ENCODE measurements at places on chromosomes 1 and 21. TPM values are rescaled to one million over a fixed set of nuclear protein-coding genes. Genes with fewer than 3 reads are reported as not detected.

GRCh38 chr1:17181781-17182464 lies 23.0 kb upstream of the PADI1 start:
- no peak overlapping the region for H3K4me3 ChIP-seq
- H3K4me1 ChIP-seq = no peaks in the 10 kb centered on the region
- H3K27ac ChIP-seq = no peak overlapping the region
- no peak for DNase-seq

KLHDC7A gene
- total RNA-seq = 1.6 TPM

LRRC40 gene
- total RNA-seq = 28.7 TPM

- no peak overlapping the region for H3K27ac ChIP-seq
- no peak overlapping the region for H3K4me3 ChIP-seq
- peak; percentile 4 for DNase-seq
- no peaks in the 10 kb centered on the region for H3K36me3 ChIP-seq
These were observed 65.0 kb downstream of the PRSS38 start for GRCh38 chr1:227880342-227880924.

FLG2 gene
- not detected for total RNA-seq

GRCh38 chr1:112956544-112957132 lies 642 bp upstream of the SLC16A1 start:
- H3K4me1 ChIP-seq = peaks cover 25% of the 10 kb centered on the region
- H3K4me3 ChIP-seq = peak overlapping the region; percentile 91
- H3K27me3 ChIP-seq = peaks cover 16% of the 10 kb centered on the region
- H3K27ac ChIP-seq = peak overlapping the region; percentile 77

UBL4B gene
- not detected for total RNA-seq

- peaks cover 3% of the 10 kb centered on the region for H3K4me1 ChIP-seq
- peaks cover 51% of the 10 kb centered on the region for H3K27me3 ChIP-seq
- no peak overlapping the region for H3K27ac ChIP-seq
- no peaks in the 10 kb centered on the region for H3K36me3 ChIP-seq
- H3K4me3 ChIP-seq = no peak overlapping the region
- no peak for DNase-seq
These were observed 34.2 kb downstream of the GJA5 start for GRCh38 chr1:147726168-147726567.

CFAP141 gene
- not detected for total RNA-seq

DNA sequence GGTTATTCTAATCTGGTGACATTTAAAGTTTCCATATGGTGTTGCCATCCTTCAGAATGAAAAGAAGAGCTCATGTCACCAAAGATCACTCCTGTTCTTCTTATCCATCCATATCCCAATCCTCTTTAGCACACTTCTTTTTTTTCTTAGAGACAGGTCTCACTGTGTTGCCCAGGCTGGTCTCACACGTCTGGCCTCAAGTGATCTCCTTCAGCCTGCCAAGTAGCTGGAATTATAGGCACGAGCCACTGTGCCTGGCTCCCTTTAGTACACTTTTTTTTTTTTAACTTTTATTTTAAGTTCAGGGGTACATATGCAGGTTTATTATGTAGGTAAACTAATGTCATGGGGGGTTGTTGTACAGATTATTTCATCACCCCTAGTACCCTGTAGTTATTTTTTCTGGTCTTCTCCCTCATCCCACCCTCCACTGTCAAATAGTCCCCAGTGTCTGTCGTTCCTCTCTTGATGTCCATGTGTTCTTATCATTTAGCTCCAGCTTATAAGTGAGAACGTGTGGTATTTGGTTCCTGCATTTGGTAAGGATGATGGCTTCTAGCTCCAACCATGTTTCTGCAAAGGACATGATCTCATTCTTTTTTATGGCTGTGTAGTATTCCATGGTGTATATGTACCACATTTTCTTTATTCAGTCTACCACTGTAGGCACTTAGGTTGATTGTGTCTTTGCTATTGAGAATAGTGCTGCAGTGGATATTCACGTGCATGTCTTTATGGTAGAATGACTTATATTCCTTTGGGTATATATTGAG lies 40.6 kb downstream of the CTTNBP2NL start:
- H3K36me3 ChIP-seq = peaks cover 27% of the 10 kb centered on the region
- peaks cover 6% of the 10 kb centered on the region for H3K4me1 ChIP-seq
- no peak overlapping the region for H3K4me3 ChIP-seq
- H3K27me3 ChIP-seq = no peaks in the 10 kb centered on the region
- no peak overlapping the region for H3K27ac ChIP-seq

DNA sequence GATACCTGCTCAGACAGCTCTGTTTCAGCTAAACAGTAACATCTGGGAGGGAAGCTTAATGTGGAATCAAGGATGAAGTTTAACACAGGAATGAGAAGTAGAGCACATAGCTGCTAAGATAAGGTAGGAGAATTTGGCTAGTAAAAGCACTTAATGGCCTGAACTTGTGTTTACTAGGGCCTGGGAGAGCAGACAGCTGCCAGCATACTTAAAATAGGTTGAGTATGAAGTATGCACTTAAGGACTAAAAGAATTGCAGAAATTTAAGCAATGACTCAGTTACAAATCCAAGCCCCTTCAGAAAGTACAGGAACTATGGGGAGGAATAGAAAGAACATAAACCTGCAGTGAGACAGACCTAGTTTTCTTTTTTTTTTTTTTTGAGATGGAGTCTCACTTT lies 53.0 kb downstream of the BACH1 start:
- H3K27me3 ChIP-seq = no peaks in the 10 kb centered on the region
- peaks cover 23% of the 10 kb centered on the region for H3K4me1 ChIP-seq
- peak overlapping the region; percentile 23 for H3K27ac ChIP-seq
- DNase-seq = no peak
- H3K4me3 ChIP-seq = no peak overlapping the region
- H3K36me3 ChIP-seq = peaks cover 25% of the 10 kb centered on the region

UMODL1 gene
- total RNA-seq = not detected

AKNAD1 gene
- not detected for total RNA-seq

- H3K4me1 ChIP-seq = no peaks in the 10 kb centered on the region
- H3K27ac ChIP-seq = no peak overlapping the region
- no peaks in the 10 kb centered on the region for H3K36me3 ChIP-seq
- no peaks in the 10 kb centered on the region for H3K27me3 ChIP-seq
These were observed 152.7 kb upstream of the NEGR1 start for GRCh38 chr1:72435025-72435424.

- H3K4me1 ChIP-seq = peaks cover 8% of the 10 kb centered on the region
- no peaks in the 10 kb centered on the region for H3K27me3 ChIP-seq
- H3K36me3 ChIP-seq = no peaks in the 10 kb centered on the region
- no peak for DNase-seq
- H3K4me3 ChIP-seq = no peak overlapping the region
These were observed 54.4 kb downstream of the NTMT2 start for GRCh38 chr1:170200161-170200560.

MX2 gene
- 0.69 TPM for total RNA-seq

FNDC7 gene
- total RNA-seq = not detected

- no peaks in the 10 kb centered on the region for H3K27me3 ChIP-seq
- no peaks in the 10 kb centered on the region for H3K36me3 ChIP-seq
- peaks cover 9% of the 10 kb centered on the region for H3K4me1 ChIP-seq
- H3K4me3 ChIP-seq = no peak overlapping the region
These were observed 412.2 kb downstream of the KIF26B start for GRCh38 chr1:245566952-245567351.

WNT9A gene
- total RNA-seq = 1.2 TPM

DNA sequence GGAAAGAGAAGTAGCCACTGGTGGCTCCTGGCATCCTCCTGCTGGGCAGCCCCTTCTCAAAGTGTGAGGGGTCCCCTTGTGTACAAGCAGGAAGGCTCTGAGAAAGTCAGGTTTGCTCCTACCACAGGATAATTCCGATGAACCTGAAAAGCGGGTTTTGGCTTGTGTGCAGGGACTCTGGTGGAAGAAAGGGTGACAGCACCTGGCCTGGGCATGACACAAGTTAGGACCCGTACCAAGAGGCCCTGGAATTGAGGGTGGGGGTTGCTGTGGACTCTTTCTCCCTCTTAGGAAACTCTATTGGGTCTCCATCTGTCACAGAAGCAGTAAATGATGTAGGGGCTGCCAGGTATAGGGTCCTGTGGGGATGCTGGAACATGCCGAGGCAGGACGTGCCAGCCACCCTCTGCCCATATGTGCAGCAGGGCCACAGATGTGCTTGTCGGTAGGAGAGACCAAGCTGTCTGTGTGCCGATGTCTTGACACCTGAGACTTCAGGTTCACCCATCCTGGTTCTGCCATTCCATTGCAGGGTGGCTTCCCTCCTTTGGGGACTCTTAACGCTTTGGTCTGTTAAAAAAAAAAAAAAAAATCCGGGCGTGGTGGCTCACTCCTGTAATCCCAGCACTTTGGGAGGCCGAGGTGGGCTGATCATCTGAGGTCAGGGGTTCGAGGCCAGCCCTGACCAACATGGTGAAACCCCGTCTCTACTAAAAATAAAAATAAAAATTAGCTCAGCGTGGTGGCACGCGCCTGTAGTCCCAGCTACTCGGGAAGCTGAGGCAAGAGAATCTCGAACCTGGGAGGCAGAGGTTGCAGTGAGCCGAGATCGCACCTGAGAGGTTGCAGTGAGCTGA lies 9.8 kb downstream of the C1orf35 start:
- no peak for DNase-seq
- H3K4me3 ChIP-seq = no peak overlapping the region
- no peaks in the 10 kb centered on the region for H3K27me3 ChIP-seq
- no peak overlapping the region for H3K27ac ChIP-seq
- H3K4me1 ChIP-seq = peaks cover 23% of the 10 kb centered on the region

GRCh38 chr1:240401731-240402130 lies 210.2 kb downstream of the GREM2 start:
- DNase-seq = no peak
- H3K27ac ChIP-seq = no peak overlapping the region
- H3K4me3 ChIP-seq = no peak overlapping the region
- H3K27me3 ChIP-seq = no peaks in the 10 kb centered on the region

DNA sequence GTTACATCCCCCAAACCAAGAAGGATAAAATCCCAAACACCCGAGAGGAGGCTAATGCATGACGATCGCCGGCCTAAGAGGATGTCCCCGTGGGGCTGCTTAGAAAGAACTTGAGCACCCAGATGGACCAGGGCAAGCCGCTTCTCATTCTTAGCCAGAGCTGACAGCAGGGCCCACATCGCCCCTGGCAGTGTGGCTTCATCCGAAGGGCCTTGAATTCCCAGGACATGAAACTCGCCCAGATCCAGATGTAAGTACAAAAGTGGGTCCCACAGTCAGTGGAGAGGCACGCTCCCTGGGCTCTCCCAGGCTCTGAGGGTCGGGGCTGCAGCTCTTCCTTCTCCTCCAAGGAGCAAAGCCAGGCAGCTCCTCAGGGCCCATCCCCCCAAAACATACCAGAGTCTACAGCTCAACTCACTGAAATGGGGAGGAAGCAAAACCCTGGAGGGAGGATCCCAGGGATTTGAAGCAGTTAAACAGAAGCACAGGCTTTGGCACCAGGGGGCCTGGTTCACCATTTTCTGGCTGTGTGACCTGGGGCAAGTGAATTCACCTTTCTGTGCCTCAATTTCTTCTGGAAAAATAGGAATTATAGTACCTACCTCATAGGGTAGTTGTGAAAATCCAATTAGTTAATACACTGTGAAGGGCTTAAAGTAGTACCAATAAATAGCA lies 85.6 kb downstream of the MAN1C1 start:
- H3K4me3 ChIP-seq = no peak overlapping the region
- no peak overlapping the region for H3K27ac ChIP-seq
- H3K27me3 ChIP-seq = peaks cover 13% of the 10 kb centered on the region
- H3K4me1 ChIP-seq = peaks cover 29% of the 10 kb centered on the region
- H3K36me3 ChIP-seq = no peaks in the 10 kb centered on the region
- DNase-seq = no peak

OR2AK2 gene
- total RNA-seq = not detected

CR1L gene
- not detected for total RNA-seq

RAP1A gene
- 36.6 TPM for total RNA-seq

ZNF683 gene
- total RNA-seq = not detected

DNA sequence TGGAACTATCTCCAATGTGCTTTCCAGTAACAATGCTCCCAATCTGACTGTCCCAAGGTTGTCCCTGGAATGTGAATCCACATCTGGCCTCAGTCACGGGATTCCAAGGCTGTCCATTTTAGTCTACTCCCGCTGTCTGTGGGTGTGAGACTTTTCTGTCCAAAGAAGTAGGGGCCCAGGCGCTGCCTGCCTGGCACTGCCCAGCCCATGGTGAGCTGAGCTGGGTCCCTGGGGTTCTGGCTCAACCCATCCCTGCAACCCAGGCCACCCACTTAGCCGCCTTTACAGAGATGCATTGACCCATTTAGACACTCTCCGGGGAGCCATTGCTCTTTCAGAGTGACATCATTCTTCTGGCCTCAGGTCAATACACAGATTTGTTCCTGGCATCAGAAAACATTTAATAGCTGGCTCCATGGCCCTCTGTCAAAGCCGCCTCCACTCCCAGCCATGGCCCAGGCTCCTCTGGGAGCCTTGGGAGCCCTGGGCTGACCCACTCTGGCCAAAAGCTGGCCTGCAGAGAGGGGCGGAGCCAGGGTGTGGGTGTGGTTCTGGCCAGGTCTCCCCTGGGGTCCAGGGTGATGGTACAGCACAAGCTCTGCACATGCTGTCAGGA lies 47.2 kb upstream of the PAX7 start:
- H3K4me3 ChIP-seq = no peak overlapping the region
- no peaks in the 10 kb centered on the region for H3K4me1 ChIP-seq
- H3K27ac ChIP-seq = no peak overlapping the region
- H3K27me3 ChIP-seq = peaks cover 43% of the 10 kb centered on the region

GRCh38 chr1:226676381-226676780 lies 62.7 kb downstream of the ITPKB start:
- DNase-seq = no peak
- no peak overlapping the region for H3K4me3 ChIP-seq
- no peak overlapping the region for H3K27ac ChIP-seq
- H3K4me1 ChIP-seq = peaks cover 9% of the 10 kb centered on the region
- peaks cover 15% of the 10 kb centered on the region for H3K27me3 ChIP-seq

CELA2B gene
- not detected for total RNA-seq

TMEM50B gene
- total RNA-seq = 39.9 TPM

KIF17 gene
- total RNA-seq = 1.1 TPM

DNA sequence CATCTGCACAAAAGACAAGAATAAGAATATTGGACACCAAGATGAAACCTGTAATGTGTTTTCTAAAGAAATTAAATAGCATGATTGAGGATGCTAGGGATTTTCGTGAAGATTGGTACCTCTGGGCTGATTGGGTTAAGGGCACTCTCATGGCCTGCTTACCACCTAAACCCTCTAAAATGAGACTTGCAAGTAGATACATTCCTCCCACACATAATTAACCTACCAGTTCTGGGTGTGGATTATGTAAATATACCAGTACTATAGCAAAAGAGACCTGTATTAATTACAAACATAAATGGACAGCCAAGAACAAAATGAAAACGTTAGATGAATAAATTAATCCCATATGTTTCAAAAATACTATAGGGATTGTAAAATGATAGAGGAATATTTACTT lies 1069.6 kb upstream of the B3GALT2 start:
- H3K27me3 ChIP-seq = no peaks in the 10 kb centered on the region
- H3K27ac ChIP-seq = no peak overlapping the region
- DNase-seq = no peak
- H3K4me3 ChIP-seq = no peak overlapping the region

Measured in progenitor cell of endocrine pancreas (in vitro differentiated cells).